Thyroid gland (tissue), 4 donors: ENCODE measurements at places on chromosomes 16 and 17.

- H3K36me3 ChIP-seq = no peaks in the 10 kb centered on the region
- H3K27me3 ChIP-seq = no peaks in the 10 kb centered on the region
- H3K27ac ChIP-seq = no peak overlapping the region
- H3K4me3 ChIP-seq = no peak overlapping the region
- DNase-seq = no peak
These were observed 1.5 kb upstream of the SYT17 start for GRCh38 chr16:19166500-19166899.

GRCh38 chr16:1394367-1394951 is 20.0 kb downstream of the UNKL start:
- peaks cover 44% of the 10 kb centered on the region for H3K36me3 ChIP-seq
- H3K27ac ChIP-seq = no peak overlapping the region
- H3K4me3 ChIP-seq = no peak overlapping the region
- H3K27me3 ChIP-seq = no peaks in the 10 kb centered on the region
- no peaks in the 10 kb centered on the region for H3K4me1 ChIP-seq
- no peak for DNase-seq

DNA sequence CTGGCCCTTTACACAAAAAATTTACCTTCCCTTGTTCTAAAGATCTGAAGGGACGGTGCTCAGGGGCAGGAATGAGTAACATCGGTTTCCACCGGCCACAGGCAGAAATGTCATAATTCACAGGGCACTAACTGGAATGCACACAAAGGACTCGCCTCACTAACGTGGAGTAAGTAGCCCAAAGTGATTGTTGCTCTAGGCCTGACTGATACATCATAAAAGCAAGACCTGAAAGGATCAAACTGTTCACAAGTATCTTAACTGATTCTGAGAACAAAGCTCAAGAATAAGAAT is 8.9 kb upstream of the TCF25 start:
- H3K36me3 ChIP-seq = no peaks in the 10 kb centered on the region
- peaks cover 15% of the 10 kb centered on the region for H3K4me1 ChIP-seq
- no peak for DNase-seq
- H3K4me3 ChIP-seq = no peak overlapping the region
- H3K27me3 ChIP-seq = no peaks in the 10 kb centered on the region

GRCh38 chr17:64110379-64111152 is 19.4 kb downstream of the ERN1 start:
- H3K4me1 ChIP-seq = peaks cover 31% of the 10 kb centered on the region
- H3K27me3 ChIP-seq = no peaks in the 10 kb centered on the region
- no peak overlapping the region for H3K4me3 ChIP-seq
- H3K27ac ChIP-seq = no peak overlapping the region

- no peaks in the 10 kb centered on the region for H3K4me1 ChIP-seq
- H3K4me3 ChIP-seq = no peak overlapping the region
- no peaks in the 10 kb centered on the region for H3K27me3 ChIP-seq
- peaks cover 12% of the 10 kb centered on the region for H3K36me3 ChIP-seq
These were observed 19.0 kb downstream of the TRPV1 start for GRCh38 chr17:3590231-3590630.

- H3K36me3 ChIP-seq = no peaks in the 10 kb centered on the region
- peak; percentile 42 for DNase-seq
- no peak overlapping the region for H3K4me3 ChIP-seq
- no peaks in the 10 kb centered on the region for H3K27me3 ChIP-seq
- H3K27ac ChIP-seq = no peak overlapping the region
These were observed 43.7 kb upstream of the TNRC6A start for GRCh38 chr16:24685539-24686432.

GRCh38 chr17:42691021-42691545 is 8.8 kb downstream of the CNTNAP1 start:
- no peak for DNase-seq
- H3K27ac ChIP-seq = no peak overlapping the region
- H3K4me3 ChIP-seq = no peak overlapping the region
- H3K4me1 ChIP-seq = no peaks in the 10 kb centered on the region
- no peaks in the 10 kb centered on the region for H3K36me3 ChIP-seq
- H3K27me3 ChIP-seq = no peaks in the 10 kb centered on the region

DNA sequence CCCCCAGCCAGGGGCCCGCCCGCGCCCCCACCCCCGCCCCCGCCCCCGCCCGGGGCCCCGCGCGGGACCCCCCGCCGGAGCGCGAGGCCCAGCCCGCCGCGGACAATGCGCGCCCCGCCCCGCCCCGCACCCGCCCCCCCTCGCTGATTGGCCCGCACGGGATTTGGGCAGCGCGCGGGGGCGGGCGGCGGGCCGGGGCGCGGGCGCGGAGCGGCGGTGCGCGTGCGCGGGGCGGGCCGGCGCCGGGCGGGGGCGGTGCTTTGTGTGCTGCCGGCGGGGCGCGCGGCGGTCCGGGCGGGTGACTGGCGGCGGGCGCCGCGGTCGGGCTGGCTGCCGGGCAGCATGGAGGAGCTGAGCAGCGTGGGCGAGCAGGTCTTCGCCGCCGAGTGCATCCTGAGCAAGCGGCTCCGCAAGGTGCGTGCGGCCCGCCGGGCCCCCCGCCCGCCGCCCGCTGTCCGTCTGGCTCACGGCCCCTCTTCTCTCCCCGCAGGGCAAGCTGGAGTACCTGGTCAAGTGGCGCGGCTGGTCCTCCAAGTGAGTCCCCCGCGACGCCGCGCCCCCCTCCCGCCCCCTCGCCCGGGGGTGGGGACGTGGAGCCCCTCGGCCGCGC is at the start of gene CBX2:
TSS of gene CBX2 (plus strand) at position 255 of the 610 bp plus-strand sequence. CDS start at position 343, 88 bp downstream.
- peak; percentile 79 for DNase-seq
- H3K36me3 ChIP-seq = no peaks in the 10 kb centered on the region
- H3K27me3 ChIP-seq = no peaks in the 10 kb centered on the region
- H3K4me3 ChIP-seq = peak within 1 kb of the TSS; percentile 48

DNA sequence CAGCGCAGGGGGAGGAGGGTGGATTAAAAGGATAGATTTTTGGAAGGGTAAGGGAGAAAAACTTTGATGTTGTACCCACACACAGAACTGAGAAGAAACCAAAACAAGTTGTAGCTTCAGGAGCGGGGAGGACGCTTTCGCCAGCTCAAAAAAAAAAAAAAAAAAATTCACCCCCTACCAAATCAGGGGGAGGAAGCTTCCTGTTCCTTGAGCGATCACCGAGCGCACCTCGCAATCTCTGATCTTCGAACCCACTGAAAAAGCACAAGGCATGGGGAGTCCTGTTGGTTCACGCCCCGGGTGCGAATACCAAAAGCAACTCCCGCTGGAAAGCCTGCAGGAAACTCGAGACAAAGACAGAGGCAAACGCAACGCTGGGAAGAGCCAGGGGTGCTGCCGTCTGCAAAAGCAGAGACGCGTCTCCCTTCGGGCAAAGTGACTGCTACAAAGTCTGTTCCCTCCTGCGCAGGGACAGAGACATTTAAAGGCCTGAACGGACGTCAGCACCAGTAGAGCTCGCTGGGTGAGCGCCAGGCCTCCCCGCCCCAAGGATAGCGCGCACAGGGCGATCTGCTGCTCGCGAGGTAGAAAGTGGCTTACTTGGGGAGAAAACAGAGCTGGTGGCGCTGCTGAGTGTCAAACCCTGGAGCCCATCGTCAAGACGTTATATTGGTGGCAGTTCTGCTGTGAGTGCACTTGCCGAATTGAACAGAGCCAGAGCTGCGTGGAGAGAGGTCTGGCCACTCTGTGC is 190.4 kb downstream of the USP22 start:
- no peak for DNase-seq
- H3K27ac ChIP-seq = no peak overlapping the region
- H3K4me1 ChIP-seq = no peaks in the 10 kb centered on the region

GRCh38 chr16:30728899-30729672 is 19.1 kb upstream of the PHKG2 start:
- no peak overlapping the region for H3K4me3 ChIP-seq
- H3K27me3 ChIP-seq = no peaks in the 10 kb centered on the region
- no peak overlapping the region for H3K27ac ChIP-seq
- DNase-seq = no peak

DNA sequence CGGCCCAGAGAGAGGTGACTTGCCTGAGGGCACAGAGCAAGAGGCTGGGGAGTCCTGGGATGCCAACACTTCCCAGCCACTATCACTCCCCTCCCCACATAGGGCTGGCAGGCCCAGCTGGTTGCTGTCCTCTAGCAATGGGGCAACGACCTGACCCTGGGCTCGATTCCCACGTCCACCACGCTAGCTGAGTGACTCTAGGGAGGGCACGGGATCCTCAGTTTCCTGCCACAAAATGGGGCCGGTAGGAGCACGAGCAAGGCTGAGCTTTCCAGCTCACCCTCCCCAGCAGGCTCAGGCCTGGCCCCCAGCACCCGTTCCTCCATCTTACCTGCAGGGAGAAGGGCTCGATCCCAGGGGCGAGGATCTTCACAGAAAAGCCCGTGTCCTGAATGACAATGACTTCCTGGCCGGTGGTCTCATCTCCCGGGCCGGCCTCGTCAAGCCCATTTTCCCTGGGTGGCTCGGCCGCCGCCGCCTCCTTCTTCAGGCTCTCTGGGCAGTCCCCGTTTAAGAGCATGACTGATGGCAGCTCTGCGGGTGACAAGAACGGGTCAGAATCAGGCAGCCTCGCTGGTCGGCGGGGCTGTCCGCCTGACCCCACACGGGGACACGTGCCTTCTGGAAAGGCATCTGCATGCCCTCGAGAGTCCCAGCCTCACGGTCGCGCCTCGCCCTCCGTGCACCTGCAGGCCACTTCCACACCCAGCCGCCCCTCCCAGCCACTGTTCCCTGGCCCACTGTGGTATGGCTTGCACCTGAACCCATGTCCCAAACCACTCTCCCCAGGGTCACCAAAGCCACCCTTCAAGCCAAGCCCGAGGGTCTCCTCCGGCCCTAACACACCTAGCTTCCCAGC is 7.3 kb downstream of the CLUH start:
- H3K27ac ChIP-seq = no peak overlapping the region
- H3K36me3 ChIP-seq = peaks cover 36% of the 10 kb centered on the region
- no peak for DNase-seq

- no peak for DNase-seq
- peaks cover 3% of the 10 kb centered on the region for H3K4me1 ChIP-seq
- no peak overlapping the region for H3K27ac ChIP-seq
- no peaks in the 10 kb centered on the region for H3K36me3 ChIP-seq
- no peaks in the 10 kb centered on the region for H3K27me3 ChIP-seq
These were observed 88.5 kb downstream of the CMIP start for GRCh38 chr16:81533175-81533507.

- no peak for DNase-seq
- no peak overlapping the region for H3K4me3 ChIP-seq
- H3K4me1 ChIP-seq = no peaks in the 10 kb centered on the region
- no peaks in the 10 kb centered on the region for H3K27me3 ChIP-seq
These were observed 258.0 kb downstream of the PMP22 start for GRCh38 chr17:15007147-15007553.

DNA sequence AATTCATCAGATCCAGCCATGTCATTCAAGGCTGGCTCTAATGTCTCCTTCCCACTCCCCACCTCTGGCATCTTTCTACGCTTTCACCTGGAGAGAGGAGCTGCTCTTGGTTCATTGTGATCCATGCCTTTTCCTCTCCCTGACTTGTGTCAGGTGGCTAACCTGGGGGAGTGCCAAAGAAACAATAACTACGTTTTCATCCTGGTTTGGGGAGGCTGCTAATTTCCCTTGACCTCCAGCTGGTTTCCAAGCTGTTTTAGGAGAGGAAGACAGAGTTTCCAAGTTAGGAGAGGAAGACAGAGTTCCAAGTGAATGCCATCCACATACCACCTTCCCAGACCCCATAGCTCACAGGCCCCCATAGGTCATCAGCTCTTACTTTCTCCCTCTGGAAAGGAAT is 40.0 kb upstream of the HLF start:
- H3K4me1 ChIP-seq = no peaks in the 10 kb centered on the region
- H3K36me3 ChIP-seq = no peaks in the 10 kb centered on the region
- H3K27me3 ChIP-seq = no peaks in the 10 kb centered on the region

GRCh38 chr16:24013864-24014645 is 178.3 kb downstream of the PRKCB start:
- H3K36me3 ChIP-seq = no peaks in the 10 kb centered on the region
- no peak for DNase-seq
- H3K27ac ChIP-seq = no peak overlapping the region

DNA sequence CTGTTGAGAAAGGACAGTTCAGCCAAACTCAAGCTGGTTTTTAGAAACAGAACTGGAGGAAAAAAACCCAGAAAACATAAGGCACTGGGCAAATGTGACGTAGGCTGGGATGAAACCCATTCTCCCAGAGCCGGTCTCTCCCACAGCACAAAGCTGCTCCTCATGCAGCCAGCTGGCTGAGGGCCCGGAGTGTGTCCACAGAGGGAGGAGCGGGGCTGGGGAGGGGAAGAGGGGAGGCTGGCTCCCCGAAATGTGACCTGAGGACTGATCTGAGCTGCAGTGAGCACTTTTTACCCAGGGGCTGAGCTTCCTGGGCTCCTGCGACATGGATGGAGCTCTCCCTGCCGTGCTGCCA is 20.8 kb downstream of the FOXF1 start:
- no peaks in the 10 kb centered on the region for H3K27me3 ChIP-seq
- no peak overlapping the region for H3K27ac ChIP-seq
- no peak for DNase-seq
- H3K36me3 ChIP-seq = peaks cover 6% of the 10 kb centered on the region
- H3K4me3 ChIP-seq = no peak overlapping the region
- no peaks in the 10 kb centered on the region for H3K4me1 ChIP-seq

GRCh38 chr16:2326191-2326590 is 14.3 kb downstream of the ABCA3 start:
- no peak overlapping the region for H3K27ac ChIP-seq
- DNase-seq = no peak
- H3K36me3 ChIP-seq = peaks cover 17% of the 10 kb centered on the region
- H3K4me3 ChIP-seq = no peak overlapping the region
- H3K27me3 ChIP-seq = no peaks in the 10 kb centered on the region
- peaks cover 15% of the 10 kb centered on the region for H3K4me1 ChIP-seq

- no peaks in the 10 kb centered on the region for H3K36me3 ChIP-seq
- DNase-seq = no peak
- H3K4me1 ChIP-seq = no peaks in the 10 kb centered on the region
- no peaks in the 10 kb centered on the region for H3K27me3 ChIP-seq
These were observed 175.2 kb upstream of the SALL1 start for GRCh38 chr16:51326131-51326856.

DNA sequence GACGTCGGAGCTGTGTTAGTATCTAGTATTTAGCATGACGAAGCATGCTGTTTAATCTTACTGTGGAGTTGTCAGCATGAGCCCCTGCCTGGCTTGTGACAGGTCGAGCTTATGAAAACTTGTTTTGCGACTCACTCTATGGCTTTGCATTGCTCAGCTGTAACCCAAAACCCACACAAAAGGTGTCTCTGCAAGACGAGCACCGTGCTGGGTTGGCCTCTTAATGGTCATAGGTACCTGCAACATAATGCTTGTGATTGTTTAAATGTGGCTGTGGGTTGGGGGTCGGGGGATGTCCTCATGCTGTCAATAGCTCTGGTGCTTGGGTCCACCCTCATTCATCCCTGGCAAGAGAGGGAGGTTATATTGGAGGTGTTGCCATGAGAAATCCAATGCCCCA is 5.4 kb downstream of the NTN1 start:
- no peak overlapping the region for H3K4me3 ChIP-seq
- no peak overlapping the region for H3K27ac ChIP-seq
- H3K36me3 ChIP-seq = no peaks in the 10 kb centered on the region
- H3K27me3 ChIP-seq = peaks cover 11% of the 10 kb centered on the region

DNA sequence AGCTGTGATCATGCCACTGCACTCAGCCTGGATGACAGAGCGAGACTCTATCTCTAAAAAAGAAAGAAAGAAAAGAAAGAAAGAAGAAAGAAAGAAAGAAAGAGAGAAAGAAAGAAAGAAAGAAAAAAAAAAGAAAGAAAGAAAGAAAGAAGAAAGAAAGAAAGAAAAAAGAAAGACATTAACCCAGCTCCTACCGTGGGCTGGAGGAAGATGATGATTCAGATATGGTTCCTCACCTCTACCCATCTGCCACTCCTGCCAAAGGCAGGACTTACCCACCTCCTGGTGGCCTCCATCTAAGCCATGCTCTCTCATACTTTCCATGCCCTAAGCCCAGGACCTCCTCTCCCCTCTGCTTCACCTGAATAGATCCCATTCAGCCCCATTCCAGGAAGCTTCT is 93.3 kb upstream of the LHX1 start:
- H3K27me3 ChIP-seq = no peaks in the 10 kb centered on the region
- no peaks in the 10 kb centered on the region for H3K36me3 ChIP-seq
- DNase-seq = no peak
- no peaks in the 10 kb centered on the region for H3K4me1 ChIP-seq
- H3K4me3 ChIP-seq = no peak overlapping the region
